ENCODE measurements at places on chromosomes 11 and 22.

DNA sequence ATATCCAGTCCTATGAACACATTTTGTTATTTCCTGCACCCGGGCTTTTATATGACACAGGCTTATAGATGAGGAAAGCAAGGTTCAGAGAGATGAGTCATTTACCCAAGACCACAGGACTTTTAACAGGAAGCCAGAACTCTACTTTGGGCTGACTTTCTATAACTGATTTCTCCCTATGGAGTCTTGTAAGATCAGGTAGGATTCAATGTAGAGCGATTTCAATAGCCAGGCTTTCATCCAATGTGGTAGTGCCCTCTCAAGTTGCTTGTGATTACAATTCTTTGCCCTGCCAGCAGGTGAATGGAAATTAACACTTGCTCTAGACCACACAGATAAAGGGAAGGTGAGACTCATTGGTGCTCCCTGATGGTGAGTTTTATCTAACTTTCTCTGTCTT, 378.3 kb downstream of the INSC start:
- no peak for DNase-seq

- no peak for DNase-seq
These were observed 18.3 kb upstream of the SHISAL1 start for GRCh38 chr22:44330744-44331660.

DNA sequence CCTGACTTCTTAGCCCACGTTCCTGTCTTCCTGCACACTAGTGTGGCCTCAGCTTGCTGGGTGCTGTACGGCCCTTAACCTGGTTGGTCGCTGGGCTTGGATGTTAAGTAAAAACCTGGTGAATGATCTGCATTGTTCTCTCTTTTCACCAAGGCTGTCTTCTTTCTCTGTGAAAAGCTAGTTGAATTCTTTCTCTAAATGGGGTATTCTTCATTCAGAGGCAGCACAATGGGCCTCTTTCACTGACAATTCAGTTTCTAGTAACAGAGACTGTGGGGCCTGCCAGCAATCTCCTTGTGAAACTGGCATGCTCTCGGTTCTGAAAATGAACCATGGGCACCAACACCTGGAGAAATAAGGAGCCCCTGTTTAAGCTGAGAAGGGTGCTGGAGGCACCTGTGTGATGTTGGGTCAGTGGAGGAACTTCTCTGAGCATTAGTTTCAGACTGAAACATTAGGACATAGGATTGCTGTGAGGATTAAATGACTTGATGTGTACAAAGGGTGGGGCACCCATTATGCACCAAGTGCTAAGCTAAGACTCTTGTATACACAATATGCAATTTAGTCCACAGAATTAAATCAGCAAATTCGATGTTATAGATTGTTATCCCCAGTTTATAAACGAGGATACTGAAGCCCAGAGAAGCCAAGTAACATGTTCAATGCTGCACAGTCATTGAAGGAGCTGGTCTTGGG, 33.1 kb upstream of the ELF5 start:
- peak; percentile 53 for DNase-seq

- DNase-seq: no peak
These were observed 46.2 kb upstream of the CTTN start for GRCh38 chr11:70352100-70352499.

- no peak for DNase-seq
These were observed 16.7 kb downstream of the PHLDA2 start for GRCh38 chr11:2912498-2912897.

- DNase-seq: no peak
These were observed 11.2 kb upstream of the CTSD start for GRCh38 chr11:1774886-1775285.

DNA sequence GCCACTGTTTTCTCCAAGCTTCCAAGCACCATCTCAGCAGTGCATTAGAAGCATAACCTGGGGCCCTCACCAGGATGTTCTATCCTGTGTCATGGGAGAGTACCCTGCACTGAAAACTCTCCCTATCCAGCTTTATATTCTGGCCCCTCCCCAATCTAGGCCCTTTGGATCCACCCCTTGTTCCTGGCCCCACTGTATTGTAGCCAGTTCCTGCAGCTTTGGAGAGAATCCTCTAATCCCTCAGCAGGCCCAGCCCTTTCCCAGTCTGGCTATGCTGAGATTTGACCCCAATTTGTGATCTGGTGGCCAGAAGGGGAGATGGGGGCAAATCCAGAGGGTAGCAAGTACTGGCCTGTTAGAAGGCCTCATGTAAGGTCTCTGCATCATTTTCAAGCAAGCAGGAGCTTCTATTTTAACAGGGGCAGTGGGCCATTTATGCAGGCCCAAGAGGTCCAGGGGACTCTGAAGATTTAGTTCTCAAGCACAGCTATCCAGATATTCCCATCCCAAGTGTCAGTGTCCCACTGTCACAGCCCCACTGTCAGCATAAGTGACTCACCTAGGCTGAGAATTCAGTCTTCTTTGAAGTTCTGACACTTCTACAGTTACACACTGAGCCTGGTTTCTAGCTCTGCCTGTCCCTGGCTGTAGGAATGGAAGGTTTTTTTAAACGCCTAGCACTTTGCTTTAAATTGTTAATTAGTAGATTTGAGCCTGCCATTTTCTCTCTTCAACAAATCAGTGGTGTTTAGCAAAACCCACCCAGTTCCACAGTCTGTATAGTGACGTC, 589.5 kb upstream of the CADM1 start:
- DNase-seq: no peak

DNA sequence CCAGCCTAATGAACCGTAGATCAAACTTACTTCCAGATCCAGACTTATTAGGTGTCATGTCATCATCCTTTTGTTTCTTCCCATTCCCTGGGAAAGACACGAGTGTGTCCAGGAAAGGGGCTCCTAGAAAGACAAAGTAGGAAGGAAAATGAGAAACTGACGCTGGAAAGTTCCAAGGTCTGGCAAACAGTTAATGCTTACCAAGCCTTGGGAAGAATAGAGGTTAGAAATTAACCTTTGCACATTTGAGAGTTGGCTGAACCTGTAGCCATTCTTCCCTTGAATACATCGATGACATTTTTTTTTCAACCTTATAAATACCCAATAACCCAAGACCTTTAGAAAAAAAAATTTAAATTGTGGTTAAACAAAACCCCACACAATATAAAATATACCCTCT, 77.3 kb downstream of the TRAF6 start:
- DNase-seq: no peak

- no peak for DNase-seq
These were observed 66.8 kb upstream of the GRK3 start for GRCh38 chr22:25497716-25498115.

DNA sequence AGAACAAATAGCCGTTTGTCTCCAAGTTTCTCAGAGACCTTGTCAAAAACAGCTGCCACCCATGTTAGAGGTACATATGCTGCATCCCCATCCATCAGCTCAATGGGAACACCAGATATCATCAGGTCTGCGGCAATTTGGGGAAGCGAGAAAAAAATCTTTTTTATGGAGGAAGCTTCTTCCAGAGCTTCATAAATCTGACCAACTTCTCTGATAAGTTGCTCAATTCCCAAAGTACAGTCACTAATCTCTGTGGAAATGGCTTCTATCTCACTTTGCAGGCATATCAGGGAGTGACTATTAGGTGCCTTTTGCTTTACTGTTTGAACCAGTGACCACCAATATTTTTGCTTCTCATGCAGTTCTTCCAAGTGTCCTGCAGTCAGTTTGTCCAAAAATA, 34.3 kb upstream of the MRPL17 start:
- DNase-seq: no peak

DNA sequence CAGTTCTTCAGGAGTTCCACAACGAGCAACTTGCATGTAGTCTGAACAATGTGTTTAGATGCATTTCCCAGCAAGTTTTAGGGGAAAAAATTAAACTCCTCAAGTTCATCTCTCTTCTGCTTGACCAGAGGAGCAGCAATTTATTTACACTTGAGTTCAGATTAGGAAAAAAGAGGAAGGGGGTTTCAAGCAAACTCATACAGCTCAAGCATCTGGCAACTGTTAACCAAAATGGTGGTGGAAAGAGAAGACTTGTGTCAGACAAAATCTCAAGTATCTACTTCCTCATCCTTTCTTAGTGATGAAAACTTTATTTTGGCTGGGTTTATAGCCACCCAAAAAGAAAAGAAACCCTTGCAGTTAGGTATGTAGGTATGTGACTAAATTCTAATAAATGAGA, 29.1 kb upstream of the PICALM start:
- DNase-seq: no peak

DNA sequence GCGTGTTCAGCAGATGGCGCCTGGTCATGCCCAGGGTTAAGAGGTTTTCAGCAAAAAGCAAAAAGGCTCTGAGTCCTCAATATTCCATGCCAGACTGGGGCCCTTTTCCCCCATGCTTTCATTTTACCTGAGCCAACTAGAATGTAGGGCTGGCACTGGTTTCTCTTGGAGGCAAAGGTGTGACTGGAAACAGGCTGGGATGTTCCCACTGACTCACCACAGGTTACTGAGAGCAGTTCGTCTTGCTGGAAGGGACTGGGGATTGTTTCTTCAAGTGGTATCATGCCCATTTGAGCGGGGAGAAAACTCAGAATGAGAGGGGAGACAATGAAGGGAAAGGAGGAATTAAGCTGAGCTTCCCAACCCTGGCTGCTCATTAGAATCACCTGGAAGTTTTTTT, 243.9 kb downstream of the TENM4 start:
- DNase-seq: no peak

GRCh38 chr22:35450824-35451569, 51.1 kb downstream of the MCM5 start:
- no peak for DNase-seq

- no peak for DNase-seq
These were observed 282.6 kb downstream of the CADM1 start for GRCh38 chr11:115221461-115222069.

- no peak for DNase-seq
These were observed 50.6 kb upstream of the CRYBB3 start for GRCh38 chr22:25149014-25149413.

GRCh38 chr11:26483108-26483507, 89.0 kb downstream of the MUC15 start:
- no peak for DNase-seq

DNA sequence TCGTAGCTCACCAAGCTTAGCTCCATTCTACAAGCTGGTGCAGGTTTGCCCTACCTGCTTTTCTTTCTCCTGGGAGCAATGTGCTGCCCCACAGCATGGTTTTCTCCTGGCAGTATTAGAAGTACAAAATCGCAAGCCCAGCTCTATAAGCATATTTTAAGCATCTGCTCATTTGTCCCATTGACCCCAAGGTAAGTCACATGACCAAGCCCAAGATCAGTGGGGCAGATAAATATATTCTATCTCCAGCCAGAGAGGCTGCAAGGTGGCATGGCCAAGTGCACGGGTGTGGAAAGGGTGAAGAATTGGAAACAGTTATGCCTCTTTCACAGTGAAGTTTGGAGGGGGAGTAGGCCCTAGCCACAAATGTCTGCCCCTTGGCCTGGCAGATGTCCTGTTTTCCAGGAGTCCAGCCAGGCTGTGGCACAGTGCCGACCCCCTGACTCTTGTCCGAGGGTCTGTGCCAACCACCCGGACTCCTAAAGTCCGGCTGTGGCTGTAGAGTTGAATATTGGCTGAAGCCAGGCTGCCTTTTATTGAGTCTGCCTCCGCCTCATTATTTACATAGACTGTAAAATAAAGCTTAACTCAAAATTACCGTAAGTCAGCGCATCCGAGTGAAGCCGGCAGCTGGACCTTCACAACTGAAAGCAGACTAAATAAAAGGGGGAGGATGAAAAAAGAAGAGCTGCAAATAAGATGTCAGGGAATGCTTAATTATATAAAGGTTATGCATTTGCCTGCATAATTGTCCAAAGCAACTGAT, 165.7 kb downstream of the COMMD9 start:
- DNase-seq: no peak

- no peak for DNase-seq
These were observed 10.1 kb downstream of the SLC5A1 start for GRCh38 chr22:32052936-32053791.

DNA sequence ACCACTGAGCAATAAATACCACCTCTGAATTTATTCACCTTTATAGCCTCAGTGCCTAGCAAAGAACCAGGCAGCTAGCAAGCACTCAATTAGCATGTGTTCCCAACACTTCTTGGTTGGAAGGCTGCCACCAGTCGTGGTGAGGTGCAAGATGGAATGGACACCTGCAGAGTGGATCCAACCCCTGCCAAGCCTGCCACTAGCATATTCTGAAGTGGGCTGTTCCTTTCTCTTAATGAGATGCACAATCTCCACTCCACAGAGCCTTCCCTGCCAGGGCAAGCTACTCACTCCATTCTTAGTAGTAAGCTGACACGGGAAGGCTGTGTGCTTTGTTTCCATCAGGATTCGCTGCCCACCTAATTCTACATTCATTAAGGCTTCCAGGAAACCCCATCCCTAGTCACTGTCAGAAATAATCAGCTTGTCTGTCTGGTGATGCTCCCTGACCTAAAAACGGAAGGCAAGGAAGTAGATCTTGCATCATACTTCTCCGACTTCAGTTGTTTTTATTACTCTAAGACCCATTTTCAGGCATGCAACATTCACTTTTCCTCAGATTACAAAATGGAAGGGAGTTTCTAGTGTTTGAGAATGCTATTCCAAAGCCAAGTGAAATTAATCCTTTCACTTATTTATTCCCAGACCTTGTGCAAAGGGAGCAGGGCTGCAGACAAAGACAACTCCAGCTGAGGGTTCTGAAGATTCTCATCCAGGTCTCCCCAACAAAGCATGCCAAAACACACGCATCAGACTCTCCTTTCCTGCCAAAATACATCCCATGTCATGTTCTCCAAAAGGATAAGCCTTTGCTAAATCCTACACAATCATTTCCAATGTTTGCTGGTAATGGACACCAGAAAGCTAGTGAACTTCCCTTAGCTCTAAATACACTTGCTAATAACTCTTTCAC, 128.0 kb downstream of the TENM4 start:
- no peak for DNase-seq

DNA sequence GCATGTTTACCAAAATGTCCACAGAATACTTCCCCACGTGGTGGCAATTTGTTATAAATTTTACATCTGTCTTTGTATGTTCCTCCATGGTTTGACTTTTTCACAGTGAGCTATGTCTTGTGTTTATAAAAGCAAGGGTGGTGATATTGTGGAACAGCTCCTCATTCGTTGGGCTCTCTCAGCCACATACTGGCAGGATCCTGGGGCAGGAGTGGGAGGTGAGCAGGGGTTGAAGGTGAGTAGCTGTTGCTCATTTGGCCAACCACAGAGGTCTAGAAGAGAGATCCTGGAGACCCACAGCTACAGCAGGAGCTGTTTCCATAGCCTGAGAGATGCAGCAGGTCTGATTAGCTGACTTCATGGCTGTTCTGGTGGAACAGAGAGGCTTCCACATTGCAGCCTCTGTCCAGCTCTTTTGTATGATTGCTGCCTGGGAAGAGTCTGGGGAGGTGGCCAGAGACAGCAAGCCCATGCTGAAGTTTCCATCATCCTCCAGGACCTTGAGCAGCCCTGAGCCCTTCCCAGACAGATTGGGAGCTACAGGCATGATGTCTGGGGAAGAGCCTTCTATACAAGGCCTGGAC, 128.1 kb downstream of the LDLRAD3 start:
- DNase-seq: no peak

- no peak for DNase-seq
These were observed 398.8 kb upstream of the FAT3 start for GRCh38 chr11:91825777-91826176.

- no peak for DNase-seq
These were observed 37.1 kb downstream of the RAB30 start for GRCh38 chr11:83034673-83035014.

Data from nucleus accumbens (tissue), 56 donors.